ENCODE measurements at places on chromosomes 12 and 14.

DNA sequence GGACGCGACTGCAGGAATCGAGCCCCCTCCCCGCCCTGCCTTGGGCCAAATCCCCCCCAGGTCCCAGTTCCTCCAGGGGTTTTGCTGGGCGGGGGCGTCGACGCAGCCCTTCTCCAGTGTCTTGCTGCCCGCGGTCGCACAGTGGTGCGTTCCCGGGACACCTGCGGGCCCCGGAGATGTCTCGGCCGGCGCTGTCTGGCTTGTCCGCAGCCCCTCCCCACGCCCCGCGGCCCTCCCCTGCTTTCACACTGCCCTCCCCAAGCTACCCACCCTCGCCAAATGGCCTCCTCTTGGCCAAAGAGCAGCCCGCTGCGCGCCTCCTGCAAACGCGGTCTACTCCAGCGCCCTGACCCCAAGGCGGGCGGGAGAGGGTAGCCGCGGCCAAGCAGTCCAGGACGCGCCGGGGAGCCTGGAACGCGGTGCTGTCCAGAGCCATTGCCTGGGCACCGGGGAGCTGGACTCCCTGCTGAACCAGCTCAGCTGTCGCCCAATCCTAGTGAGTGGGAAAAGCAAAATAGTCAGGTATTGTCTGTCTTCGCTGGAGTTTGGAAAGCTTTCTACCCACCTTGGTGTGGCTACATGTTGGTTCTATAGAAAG, 122.0 kb downstream of the AACS start:
- DNase-seq: no peak

GRCh38 chr14:30874120-30874998, at the start of gene COCH:
TSS of gene COCH (plus strand) at chr14:30874559. CDS start at chr14:30874939, 380 bp downstream.
- DNase-seq: peak; percentile 80

DNA sequence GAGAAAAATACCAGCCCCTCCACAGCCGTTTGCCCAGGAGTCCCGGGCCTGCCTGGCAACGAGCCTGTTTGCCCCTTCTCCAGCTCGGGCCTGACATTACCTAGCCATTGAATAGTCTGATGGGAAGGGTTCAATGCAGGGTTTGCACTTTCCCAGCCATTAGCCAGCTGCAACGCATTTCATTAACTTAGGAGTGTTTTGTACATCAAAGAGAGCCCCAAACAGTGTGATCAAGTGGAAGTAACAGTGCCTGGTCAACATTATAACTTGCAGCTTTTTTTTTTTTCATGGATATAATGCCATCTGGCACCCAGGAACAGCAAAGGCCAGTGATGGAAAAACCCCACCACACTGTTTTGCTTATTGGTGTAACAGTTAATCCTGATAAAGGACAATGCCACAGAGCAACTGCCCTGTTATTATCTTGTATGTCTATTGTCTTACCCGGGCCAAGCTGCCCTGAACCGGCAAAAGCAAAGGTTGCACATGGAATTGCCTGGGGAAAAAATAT, 38.0 kb downstream of the BTG1 start:
- DNase-seq: no peak

- DNase-seq: no peak
These were observed 105.1 kb upstream of the SEL1L start for GRCh38 chr14:81638656-81639280.

GRCh38 chr12:12007713-12008231, 63.0 kb upstream of the BCL2L14 start:
- no peak for DNase-seq

- no peak for DNase-seq
These were observed 18.9 kb downstream of the PITPNM2 start for GRCh38 chr12:123131879-123132402.

GRCh38 chr14:54772451-54772881, 130.2 kb downstream of the GCH1 start:
- DNase-seq: peak; percentile 53

GRCh38 chr14:93103392-93104080, 12.2 kb downstream of the ITPK1 start:
- peak; percentile 58 for DNase-seq

- DNase-seq: no peak
These were observed 128.7 kb downstream of the KCNH5 start for GRCh38 chr14:62916551-62916950.

DNA sequence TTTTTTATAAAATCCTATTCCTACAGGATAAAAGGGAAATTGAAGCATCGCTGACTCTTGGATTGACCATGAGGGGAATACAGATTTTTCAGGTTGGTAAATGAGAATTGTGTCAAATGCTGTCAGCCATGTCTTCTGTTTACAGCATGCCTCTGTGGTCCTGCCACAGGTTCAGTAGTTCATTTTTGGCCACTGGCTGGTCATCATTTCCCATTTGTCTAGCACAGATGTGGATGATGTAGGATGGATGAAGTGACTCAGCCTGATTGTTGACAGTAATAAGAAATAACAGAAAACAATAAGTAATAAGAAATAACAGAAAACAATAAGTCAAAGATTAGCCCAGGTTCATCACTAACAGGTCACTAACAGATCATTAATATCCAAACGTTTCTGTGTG, 59.8 kb downstream of the FRMD6 start:
- DNase-seq: no peak

DNA sequence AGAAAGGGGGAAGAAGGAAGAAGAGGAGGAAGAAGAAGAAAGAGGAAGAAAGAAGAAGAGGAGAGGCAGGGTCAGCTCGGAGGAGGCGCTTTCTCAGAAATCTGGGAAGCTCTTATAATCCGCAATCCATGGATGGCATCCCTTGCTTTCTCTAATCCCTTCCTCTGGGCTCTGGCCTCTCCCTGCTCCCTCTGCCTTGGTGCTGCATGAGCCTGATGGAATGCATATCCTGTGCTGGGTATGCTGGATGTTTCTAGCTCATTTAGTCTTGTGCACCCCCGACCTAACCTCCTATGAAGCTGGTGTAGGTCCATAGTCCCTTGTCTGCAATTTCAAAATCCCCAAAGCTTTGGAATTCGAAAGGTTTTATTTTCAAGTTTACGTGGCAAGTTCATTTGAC, 94.2 kb upstream of the MYL2 start:
- no peak for DNase-seq

GRCh38 chr14:64946310-64947045, 3.9 kb upstream of the GPX2 start:
- DNase-seq: no peak

- DNase-seq: peak; percentile 60
These were observed 87.3 kb downstream of the PHLDA1 start for GRCh38 chr12:75944097-75944904.

DNA sequence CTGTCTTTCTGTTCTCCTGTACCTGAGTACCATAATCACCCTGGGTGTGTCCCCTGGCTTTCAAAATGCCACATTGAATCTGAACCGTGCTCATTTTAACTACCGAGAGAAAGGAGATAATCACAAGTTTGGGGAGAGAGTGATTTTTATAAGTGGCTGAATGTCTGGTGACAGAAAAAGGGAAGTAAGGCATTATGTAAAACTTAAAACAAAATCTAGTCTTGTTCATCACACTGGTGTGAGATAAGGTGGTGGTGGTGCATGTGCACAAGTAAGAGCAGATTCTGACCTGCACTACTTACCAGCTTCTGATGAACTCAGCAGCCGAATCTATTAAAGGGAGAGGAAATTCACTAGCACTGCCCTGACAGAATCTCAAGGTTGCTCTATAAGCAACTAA, 56.3 kb downstream of the SPPL3 start:
- no peak for DNase-seq

GRCh38 chr12:121452340-121452984, 52.5 kb downstream of the RNF34 start:
- DNase-seq: no peak

GRCh38 chr12:48794870-48795269, 6.0 kb upstream of the ADCY6 start:
- DNase-seq: no peak

GRCh38 chr12:51421266-51421884, 3.3 kb upstream of the SLC4A8 start:
- DNase-seq: peak; percentile 71

DNA sequence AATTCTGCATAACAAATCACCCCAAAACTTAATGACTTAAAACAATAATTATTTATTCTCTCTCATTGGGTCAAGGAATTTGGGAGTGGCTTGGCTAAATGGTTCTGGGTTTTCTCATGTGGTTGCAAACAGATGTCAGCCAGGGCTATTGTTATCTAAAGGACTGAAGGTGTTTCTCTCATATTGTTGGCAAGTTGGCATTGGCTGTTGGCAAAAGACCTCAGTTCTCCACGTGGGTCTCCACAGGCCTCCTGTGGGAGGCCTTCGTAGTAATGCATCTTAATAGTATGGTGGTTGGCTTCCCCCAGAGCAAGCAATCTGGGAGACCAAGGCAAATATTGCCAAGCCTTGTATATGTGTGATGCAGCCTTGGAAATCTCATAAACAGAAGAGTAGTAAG, 14.4 kb downstream of the GALNT16 start:
- DNase-seq: no peak

DNA sequence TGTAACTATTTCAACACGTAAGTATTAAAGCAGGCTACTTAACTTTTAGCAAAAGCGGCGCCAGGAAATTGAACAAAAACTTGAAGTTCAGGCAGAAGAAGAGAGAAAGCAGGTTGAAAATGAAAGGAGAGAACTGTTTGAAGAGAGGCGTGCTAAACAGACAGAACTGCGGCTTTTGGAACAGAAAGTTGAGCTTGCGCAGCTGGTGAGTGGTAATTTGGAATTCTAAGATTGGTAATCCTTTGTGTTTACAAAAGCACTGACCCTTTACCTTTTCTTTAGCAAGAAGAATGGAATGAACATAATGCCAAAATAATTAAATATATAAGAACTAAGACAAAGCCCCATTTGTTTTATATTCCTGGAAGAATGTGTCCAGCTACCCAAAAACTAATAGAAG, 4.0 kb downstream of the PNN start:
- no peak for DNase-seq

- peak; percentile 3 for DNase-seq
These were observed 183.7 kb downstream of the TMTC3 start for GRCh38 chr12:88325816-88326189.

- DNase-seq: no peak
These were observed 404.7 kb upstream of the FLRT2 start for GRCh38 chr14:85125291-85125670.

- DNase-seq: no peak
These were observed 9.5 kb downstream of the ACIN1 start for GRCh38 chr14:23085458-23085857.

- DNase-seq: peak; percentile 60
These were observed 37.9 kb downstream of the ISCA2 start for GRCh38 chr14:74531467-74531866.

GRCh38 chr12:30047516-30048254, 263.9 kb upstream of the TMTC1 start:
- DNase-seq: peak; percentile 7

DNA sequence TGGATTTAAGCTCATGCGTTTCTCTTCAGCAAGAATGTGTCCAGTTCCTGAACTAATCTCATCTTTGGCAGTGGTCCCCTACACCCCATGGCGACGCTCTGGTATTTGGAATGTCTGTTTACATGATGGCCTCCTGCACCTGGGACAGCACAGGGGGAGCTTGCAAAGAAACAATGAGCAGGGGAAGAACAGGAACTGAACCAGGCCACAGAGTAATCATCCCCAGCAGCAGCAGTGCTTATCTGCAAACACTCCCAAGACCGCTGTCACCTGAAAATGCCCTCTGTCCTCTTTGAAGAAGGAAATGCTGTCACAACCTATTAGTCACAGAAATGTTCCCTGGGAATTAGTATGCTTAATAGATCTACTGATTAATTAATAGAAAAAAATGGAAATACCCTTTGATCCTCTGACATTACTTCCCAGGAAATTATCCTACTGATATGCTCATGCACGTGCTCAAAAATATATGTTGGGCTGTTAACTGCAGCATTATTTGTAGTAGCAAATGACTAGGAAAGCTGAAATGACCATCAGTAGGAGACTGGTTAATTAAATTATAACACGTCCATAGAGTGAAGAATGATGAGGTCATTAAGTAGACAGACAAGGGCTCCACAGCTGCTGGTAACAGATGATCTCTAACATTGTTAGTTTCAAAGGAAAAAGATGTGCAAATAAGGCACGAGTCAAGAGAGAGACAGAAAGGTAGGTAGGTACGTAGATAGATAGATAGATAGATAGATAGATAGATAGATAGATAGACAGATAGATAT, 279.3 kb upstream of the FLRT2 start:
- DNase-seq: no peak

DNA sequence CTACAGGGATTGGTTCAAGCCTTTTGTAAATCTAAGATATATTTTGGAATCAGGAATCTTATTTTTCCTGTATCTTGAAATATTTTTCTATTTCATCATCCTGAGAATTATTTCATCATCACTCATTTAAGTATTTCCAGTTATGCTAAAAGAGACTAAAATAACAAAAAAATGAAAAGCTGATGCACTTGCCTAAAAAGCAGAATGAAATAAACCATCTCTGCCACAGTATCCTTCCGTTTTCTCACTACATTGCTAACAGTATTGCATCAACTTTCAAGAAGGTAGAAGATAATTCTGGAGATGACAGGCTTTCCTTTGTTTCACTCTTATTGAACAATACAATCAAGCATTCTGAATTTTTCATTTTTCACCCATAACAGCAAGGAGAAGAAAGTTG, 31.1 kb upstream of the EIF5 start:
- DNase-seq: no peak

DNA sequence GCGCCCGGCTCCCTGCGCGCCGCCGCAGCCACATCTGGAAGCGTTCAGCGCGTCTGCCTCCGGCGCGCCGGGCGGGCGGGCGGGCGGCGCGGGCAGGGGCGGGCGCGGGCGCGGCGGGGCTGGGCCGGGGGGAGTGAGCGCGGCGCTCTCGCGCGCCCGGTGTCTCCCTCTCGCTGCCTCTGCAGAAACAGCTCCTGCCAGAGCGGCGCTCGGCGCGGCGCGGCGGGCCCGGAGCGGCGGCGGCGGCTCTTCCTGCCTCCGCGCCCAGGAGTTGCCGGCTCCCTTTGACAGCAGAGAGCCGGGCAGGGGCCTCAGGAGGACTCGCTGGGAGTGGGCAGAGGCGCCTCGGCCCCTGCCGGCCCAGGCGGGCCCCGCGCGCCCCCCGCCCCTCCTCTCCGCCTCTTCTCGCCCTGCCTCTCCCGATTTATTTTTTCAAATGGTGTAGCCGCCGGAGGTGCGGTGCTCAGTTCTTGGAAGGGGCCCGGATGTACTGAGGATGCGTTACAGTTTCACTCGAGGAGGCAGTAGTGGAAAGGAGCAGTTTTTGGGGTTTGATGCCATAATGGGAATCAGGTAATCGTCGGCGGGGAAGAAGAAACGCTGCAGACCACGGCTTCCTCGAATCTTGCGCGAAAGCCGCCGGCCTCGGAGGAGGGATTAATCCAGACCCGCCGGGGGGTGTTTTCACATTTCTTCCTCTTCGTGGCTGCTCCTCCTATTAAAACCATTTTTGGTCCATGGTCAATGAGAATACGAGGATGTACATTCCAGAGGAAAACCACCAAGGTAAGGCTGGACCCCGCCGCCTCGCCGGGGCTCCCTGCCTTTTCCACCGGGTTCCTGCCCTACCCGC, at the start of gene CACNA1C:
CACNA1C (plus strand) TSS at position 162 of the 853 bp plus-strand sequence; CDS start at position 738, 576 bp downstream.
- DNase-seq: peak; percentile 48

- no peak for DNase-seq
These were observed 255.3 kb upstream of the GARIN6 start for GRCh38 chr12:99392091-99392850.

DNA sequence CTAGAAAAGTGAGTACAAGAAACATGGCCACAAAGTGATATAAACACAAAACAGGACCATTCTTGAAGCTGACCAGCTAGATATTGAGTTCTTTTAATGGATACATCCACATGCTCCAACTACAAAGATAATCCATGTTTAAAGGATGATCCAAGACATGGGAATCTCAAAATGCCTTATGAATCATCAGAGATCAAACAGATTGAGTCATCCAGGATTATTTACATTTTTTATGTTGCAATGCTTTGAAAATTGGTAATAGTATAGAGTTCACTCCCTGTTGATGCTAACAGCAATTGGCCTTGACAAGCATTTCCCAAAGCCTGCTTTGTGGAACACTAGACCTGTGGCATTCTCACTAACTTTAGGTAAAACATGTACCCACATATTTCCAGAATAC, 293.0 kb upstream of the TBX3 start:
- DNase-seq: peak; percentile 17
